ENCODE measurements at places on chromosomes 5 and 9. TPM values are rescaled to one million over a fixed set of nuclear protein-coding genes. Genes with fewer than 3 reads are reported as not detected.
A peak's percentile ranks its signal among the peaks of the same experiment; 100 is the strongest.

The ANKRD34B gene
- not detected for total RNA-seq

The PRDM9 gene
- not detected for total RNA-seq

The CDH6 gene
- total RNA-seq: not detected

The SLC12A7 gene
- 10.1 TPM for total RNA-seq

- DNase-seq: no peak
Observed at GRCh38 chr9:97528529-97529230, 27.2 kb downstream of the TMOD1 start.

DNA sequence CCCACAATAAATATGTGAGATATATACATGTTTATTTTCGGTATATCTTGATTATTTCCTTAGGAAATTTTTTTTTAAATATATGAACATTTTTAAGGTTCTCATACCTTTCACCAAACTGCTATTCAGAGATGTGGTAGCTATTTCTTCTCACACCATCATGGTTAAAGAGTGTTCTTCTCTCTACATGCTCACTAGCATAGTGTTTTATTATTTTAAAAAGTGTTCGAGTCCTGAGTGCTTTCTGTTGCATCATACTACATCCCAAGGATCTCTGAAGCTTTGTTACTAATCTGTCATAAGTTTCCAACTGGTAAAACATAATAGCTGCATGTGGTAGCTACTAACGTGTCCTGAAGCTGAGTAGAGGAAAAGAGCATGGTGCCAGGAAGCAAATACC, 177.4 kb upstream of the GLRA1 start:
- no peak for DNase-seq

DNA sequence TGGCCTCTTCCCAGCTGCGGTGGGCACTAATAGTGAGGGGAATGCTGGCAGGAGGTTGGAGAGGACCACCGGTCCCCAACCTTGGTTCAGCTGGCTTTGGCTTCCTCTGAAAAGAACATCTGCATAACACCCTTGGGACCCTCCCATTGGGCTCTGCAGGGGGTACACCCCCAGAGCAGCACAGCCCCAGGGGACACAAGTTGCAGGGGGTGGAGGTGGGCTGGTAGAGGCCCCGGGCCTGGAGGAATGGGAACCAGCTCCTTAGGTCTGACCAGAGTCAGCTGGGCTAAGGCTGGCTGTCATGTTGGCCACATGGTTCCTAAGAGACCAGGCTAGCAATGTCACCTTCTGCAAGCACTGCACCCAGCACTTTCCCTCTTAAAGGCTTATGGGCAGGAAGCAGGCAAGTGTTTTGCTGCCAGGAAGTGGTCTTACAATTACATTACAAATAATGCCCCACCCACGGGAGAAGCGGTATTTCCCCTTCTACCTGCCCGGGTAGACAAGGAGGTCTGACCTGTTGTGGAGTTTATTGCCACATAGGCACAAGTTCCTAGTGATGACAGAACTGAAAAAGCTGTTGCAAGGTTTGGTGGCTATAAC, 18.1 kb downstream of the GCNT4 start:
- DNase-seq: peak; percentile 59

- no peak for DNase-seq
Observed at GRCh38 chr9:137110911-137111787, 3.4 kb downstream of the DPP7 start.

GRCh38 chr9:128781187-128782070, 5.6 kb upstream of the TBC1D13 start:
- DNase-seq: no peak

DNA sequence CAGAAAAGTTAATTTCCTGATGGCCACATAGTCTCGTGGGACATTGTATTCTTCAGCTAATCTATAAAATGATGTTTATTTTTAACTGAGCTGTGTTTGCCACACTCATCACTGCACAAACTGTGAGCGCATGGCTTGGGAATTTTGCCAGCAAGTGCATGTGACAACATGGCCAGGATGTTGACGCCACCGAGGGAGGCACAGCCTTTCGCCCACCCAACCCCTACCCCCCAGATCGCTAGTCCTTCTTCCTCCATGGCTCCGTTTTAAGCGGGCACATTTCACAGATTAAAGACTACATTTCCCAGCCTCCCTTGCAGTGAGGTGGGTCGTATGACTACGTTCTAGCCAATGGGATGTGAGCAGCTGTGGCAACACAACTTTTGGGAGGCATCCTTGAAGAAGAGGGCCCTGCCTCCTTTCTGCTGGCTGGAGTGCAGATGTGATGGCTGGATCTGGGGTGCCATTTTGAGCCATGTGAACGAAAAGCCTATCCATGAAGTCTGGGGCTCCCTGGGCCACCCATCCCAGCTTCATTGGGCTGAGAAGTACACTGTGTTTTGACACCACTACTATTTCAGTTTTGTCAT, 7.9 kb downstream of the NRARP start:
- DNase-seq: peak; percentile 38

DNA sequence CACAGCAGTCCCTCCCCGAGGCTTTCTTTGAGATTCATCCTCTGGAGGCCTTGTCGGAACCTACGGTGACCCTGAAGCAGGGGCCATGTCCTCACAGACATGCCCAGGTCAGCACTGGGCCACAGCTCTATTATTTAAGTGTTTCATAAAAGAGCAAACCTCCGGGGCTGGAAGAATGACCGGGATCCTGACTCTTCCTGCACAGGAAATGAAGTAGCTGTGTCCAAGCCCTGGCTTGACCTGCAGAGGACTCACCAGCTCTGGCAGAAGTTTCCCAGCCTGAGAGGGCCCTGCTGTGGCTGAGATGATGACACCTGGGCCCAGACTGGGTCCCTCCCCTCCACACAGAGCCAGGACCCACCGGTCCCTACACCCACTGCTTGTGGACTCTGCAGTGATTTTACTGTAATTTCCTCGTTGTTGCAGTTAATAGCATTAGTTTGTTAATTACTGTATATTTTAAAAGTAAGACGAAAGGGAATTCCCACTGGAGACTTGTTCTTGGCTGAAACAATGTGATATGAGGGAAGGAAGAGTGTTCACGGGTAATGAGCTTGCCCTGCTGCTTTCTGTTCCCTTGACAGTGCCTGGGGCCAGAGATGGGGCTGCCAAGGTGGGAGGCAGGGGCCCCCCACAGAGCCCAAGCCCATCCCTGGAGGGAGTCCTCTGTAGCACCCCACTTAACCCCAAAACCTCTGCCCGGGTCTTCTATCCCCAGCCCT, 72.2 kb downstream of the PCDH1 start:
- DNase-seq: no peak

GRCh38 chr5:176366232-176366894, 1.1 kb downstream of the ARL10 start:
- no peak for DNase-seq

GRCh38 chr9:107759009-107759822, 269.6 kb upstream of the KLF4 start:
- DNase-seq: no peak

GRCh38 chr5:31329715-31330114, 136.2 kb downstream of the CDH6 start:
- DNase-seq: no peak

DNA sequence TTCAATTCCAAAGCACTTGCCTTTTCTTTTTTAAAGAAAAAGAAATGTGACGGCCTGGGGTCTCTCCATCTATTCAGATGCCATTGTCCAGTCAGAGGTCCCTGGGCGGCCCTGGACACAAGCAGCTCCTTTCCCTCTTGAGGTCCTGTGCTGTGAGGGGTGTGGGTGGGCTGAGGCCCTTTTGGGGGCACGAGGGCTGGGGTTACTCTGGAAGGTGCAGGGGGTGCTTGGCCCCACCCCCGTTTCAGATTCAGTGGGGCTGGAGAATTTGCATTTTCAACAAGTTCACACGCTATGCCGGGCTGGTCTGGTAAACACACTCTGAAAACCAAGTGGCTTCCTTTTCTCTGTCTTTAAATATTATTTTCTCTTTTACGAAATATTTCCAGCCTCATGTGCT, 91.4 kb upstream of the PHYKPL start:
- no peak for DNase-seq

- no peak for DNase-seq
Observed at GRCh38 chr5:98042961-98043360, 730.5 kb upstream of the RGMB start.
